Stimulated activated CD4-positive, alpha-beta T cell treated with anti-CD3 and anti-CD28 coated beads, Interleukin-1b, Interleukin-23, amount 100 ng/mL, for 4 hours (primary cell): ENCODE measurements at places on chromosomes 3 and 15.

DNA sequence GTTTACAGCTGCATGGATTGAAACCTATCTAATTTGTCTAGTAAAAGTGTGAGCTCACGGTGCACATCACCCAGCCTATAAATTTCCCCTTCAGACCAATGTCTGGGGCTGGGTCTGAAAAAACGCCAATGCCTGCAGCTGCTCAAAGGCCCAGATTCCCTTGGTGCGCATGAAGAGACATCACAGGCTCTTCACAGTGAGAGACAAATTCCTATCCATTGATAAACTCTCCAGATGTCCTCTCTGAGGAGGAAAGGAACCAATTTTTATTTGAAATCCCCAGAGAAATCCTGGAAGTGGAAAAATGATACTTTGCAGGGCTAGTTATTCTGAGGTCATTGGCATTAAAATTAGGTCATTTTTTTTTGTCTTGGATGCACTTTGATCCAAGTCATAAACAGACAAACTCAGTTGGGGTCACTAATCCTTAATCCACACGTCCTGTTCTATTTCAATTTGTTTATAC lies 360.5 kb downstream of the EPHA3 start:
- DNase-seq, result no peak

GRCh38 chr3:49313896-49314688 lies 25.8 kb downstream of the USP4 start:
- no peak for DNase-seq

DNA sequence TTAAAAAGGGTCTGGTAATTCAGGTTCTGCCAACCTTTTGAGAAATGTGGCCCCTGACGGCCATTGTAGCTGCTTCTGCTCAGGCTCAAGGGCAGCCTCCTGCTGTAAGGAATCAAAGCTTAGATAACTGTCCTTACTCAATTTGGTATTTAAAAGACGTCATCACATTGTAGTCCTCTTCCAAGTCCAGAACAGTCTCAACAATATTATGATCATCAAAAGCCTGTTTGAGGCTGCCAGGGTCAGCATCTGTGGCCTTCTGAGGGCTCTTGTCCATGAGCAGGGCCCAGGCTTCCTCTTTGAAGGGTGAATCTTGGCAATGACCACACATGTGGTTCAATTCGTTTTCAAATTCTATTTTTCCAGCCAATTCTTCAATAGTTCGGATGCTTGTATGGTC lies 6.0 kb downstream of the C3orf62 start:
- DNase-seq, result no peak

GRCh38 chr3:107877936-107878335 lies 212.9 kb downstream of the CD47 start:
- no peak for DNase-seq

DNA sequence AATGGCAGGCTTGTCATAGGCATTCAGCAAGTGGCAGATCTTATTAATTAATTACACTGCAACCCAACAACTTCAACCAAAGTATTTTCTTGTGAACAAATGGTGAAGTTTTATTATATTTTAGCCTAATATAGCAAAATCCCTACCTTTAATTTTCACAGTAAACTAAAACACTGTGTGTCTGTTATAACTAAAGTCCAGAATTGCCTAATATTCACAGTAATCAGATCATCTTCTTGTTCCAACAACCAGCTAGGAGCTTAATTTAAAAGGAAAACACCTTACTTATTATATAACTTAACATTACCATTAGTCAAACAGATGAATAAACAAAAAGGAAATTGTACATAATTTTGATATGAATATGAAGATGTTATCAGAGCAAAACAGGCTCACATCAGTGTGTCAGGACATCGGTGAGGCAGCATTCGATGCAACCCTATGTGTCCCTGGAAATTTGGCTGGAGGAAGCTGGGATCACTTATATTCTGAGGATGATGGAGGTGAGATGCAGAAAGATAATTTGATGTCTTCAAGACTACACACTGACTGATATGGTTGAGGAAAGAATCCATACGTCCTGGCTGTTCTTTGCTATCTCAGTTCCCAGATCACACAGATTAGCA lies 189.3 kb upstream of the EIF1B start:
- DNase-seq, result no peak

GRCh38 chr15:50907601-50908208 lies 778 bp upstream of the AP4E1 start:
- DNase-seq, result peak; percentile 36

DNA sequence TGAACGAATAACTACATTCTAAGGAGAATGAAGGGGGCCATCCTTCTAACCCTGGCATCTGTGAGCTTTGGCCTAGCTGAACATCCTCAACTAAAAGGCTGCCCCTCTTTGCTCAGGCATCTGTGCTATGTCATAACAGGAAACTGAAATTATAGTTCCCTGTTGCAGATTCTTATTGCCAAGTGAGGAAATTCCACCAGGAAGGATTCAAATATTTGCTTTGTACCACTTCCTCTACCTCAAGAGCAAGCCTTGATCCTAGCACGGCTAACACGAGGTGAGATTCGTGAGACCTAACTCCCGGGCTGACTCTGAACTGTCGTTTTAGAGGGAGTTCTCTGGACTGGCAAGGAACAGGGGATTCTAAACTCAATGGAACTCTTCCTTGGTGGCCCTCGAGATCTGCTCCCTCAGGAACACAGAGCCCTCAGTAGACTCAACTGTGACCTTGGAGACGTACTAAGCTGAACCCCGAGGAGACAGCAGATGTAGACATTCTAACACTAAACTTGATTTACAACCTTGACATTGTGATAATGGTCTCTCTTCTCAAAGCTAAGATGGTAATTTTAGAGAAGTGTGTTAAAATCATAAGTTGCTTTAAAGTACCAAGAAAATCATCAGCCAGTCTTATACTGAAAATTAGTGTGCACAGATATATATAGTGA lies 4.2 kb downstream of the SPG21 start:
- DNase-seq, result no peak

DNA sequence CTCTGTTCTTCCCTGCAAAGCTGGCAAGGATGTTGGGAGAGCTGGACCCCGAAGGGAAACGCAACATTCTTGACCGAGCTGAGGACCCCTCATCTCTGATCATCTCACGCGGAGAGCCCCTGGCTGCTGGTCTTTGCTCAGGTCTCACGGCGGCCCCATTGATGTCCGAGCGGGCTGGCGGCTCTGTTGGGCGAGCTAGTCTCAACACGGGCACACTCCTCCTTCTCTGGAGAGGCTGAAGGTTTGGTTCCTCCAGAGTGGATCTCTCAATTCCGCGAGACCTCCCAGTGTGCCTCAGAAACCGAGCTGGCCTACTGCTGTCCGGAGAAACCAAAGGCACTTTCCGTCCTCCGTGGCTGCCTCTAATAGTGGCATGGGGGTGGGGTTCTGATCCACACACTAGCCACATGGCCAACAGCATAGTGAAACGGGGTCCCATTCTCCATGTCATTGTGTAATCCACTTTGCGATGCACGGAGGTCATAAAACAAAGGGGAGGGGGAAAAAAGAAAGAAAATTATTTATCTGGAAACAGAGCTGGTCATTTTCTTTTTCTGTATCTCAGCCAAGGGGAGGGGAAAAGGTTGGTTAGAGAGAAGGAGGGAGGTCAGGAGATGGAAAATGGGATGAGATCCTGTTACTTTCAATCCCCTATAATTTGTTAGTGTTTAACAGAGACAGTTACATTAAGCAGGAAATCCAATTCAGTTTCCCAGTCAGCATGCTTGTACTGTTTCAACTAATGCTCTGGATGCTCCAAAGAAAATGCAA lies 1.3 kb downstream of the CCDC80 start:
- DNase-seq, result no peak

- no peak for DNase-seq
These were observed 174.2 kb downstream of the NR1D2 start for GRCh38 chr3:24119321-24119751.

DNA sequence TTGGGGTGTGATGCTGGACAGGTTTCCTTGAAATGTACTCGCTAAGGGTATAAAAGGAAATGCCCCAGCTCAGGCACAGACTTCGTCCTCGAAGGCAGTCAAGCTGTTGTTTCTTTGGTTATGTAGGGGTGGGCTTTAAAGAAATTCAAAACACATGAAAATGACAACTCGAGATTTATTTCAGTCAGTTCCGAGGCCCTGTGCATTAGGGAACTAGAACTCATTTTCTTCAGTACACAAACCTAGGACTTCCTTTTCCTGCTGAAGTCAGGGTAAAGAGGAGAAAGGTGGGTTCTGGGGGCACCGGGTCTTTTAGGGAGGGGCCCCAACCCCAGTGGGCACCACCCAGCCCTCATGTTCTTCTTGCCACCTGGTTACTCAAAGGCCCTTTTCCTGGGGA lies 7.7 kb downstream of the CCR9 start:
- no peak for DNase-seq

DNA sequence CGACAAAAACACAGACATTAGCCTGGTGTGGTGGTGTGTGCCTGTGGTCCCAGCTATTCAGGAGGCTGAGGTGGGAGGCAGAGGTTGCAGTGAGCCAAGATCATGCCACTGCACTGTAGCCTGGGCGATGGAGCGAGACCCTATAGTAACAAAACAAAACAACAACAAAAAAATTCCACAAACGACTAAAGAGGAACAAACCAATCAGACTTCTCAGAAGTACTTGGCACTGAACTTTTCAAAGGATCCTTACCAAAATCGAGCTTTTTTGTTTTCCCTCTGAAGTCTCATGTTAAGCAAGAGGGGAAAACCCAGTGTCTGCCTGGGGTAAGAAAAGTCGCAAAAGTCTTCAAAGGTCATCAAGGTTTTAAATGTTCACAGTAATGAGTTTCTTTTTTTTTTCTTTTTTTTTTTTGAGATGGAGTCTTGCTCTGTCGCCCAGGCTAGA lies 30.1 kb upstream of the TFRC start:
- no peak for DNase-seq

GRCh38 chr3:181728470-181729340 lies 17.0 kb downstream of the SOX2 start:
- no peak for DNase-seq

GRCh38 chr3:13767896-13768295 lies 112.0 kb downstream of the WNT7A start:
- no peak for DNase-seq

DNA sequence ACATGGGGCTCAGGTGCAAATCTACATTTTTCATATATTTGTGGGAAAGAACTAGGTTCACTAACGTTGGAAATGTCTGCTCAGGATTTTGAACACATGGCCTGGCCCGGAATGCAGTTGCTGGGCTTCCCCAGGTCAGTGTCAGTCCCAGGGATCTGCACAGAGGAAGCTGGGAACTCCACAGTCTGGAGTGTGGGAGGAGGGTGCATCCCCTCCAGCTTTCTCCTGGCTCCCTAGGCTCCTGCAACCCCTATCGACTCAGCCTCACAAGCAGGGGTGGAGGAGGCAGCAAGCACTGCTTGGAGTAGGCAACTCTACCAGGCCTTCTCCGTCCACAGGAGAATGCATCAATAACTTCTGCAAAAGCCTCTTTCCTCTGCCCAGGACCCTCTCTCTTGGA lies 30.1 kb upstream of the HCN4 start:
- DNase-seq, result no peak

GRCh38 chr3:152147748-152148147 lies 121.0 kb upstream of the MBNL1 start:
- no peak for DNase-seq
